ENCODE measurements at places on chromosomes 7 and 10.
A peak's percentile ranks its signal among the peaks of the same experiment; 100 is the strongest.

GRCh38 chr10:113337142-113337541, 215.7 kb upstream of the HABP2 start:
- no peak for DNase-seq

DNA sequence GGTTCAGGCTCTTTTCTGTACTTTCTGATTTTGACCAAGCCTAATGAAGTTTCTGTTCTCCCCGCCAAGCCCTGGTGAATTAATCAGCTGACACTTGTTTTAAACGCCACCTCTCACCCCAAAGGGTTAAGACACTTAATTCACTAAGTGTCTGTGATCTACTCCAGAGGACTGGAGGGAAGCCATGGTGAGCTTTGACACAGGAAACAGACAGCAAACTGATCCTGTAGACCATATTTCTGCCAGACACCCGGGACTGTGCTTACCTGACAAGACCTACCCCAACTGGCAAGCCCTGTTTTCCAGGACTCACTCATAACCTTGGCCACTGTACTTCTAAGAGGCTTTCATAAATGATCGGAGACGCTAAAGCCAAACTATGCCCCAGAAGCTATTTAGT, 126.0 kb downstream of the STRA8 start:
- no peak for DNase-seq

DNA sequence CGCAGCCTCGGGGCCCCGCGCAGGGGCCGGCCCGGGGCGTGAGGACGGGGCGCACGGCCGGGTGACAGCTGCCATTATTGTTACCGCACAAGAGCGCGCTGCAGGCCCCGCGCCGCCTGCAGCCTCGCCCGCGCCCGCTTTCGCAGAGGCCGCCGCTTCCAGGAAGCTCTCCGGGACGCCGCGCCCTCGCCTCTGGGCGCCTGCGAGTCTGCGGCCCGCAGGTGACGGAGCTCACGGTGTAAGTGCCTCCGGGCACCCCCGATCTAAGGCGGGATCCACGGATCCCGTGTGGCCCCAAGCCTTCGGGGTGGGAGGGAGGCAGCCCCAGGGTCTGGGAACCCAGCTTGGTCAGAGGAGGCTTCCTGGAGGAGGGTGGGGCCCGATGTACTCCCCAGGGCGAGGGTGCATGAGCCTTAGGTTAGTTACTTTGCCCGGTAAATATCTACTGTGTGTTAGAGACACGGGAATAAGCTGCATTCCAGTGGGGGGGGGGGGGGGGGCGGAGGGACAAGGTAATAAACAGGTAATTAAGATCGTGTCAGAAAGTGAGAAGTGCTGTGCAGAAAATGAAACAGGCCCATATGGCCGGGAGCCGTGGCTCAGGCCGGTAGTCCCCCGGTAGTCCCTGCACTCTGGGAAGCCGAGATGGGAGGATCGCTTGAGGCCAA, 638 bp downstream of the IQCE start:
- peak; percentile 48 for DNase-seq

GRCh38 chr7:45524445-45524844, 49.7 kb upstream of the ADCY1 start:
- no peak for DNase-seq

GRCh38 chr10:6239213-6239991, 36.7 kb downstream of the PFKFB3 start:
- peak; percentile 86 for DNase-seq

GRCh38 chr7:151796091-151796870, 80.6 kb downstream of the PRKAG2 start:
- DNase-seq: peak; percentile 33

DNA sequence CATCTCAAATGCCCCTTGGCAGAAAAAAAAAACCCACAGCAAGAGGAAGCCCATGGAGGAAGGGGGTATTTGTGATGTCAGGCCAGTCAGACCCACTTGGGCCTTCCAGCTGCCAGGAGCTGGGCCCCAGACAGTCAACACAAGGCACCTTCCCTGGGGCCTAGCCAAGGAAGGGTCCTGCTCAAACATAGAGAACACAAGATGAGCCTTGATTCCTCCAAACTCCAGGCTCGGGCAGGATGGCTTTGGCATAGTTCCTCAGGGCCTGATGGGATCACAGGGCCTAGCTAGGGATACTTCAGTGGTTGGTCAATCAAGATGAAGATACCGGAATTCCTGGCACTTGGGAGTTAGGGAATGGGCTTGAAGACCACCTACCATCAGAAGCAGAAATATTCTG, 30.8 kb downstream of the DPCD start:
- DNase-seq: no peak

DNA sequence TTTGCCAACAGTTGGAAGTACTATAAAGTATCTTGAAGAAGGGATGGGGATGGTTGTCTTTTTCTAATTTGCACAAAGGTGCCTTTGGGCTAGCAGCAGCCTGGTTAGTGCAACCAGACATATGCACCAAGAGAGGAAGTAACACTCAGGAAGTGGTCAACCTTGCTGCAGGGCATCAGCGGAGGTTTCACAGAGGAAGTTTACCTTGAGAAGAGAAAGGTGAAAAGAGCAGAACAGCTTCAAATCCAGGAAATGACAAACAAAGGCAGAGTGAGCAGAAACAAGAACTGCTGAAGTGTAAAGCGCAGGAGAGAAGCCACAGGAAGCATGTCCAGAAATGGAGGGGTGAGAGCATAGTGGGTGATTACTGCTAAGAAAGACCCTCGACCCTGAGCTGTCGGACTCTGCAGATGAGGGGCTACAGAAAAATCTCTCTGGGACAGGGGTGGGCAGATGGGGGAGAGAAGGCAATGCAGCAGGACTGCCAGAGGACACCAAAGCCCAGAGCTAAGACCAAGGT, 66.9 kb downstream of the STK17A start:
- peak; percentile 40 for DNase-seq

GRCh38 chr7:15600298-15600697, 38.5 kb upstream of the AGMO start:
- no peak for DNase-seq

GRCh38 chr10:3835770-3836169, 50.8 kb upstream of the KLF6 start:
- peak; percentile 66 for DNase-seq

GRCh38 chr7:66886152-66886551, 34.9 kb upstream of the TMEM248 start:
- DNase-seq: no peak
